Smooth muscle cell of trachea (primary cell): ENCODE measurements at places on chromosomes 2 and 18. TPM values are rescaled to one million over a fixed set of nuclear protein-coding genes. Genes with fewer than 3 reads are reported as not detected.

Gene PRKAG3
- 0.15 and 0.50 TPM in 2 replicates for total RNA-seq

Gene CHRNG
- not detected in 2 replicates for total RNA-seq

Gene TUBA4A
- total RNA-seq, result 50.2 and 55.1 TPM in 2 replicates

Gene SLC5A7
- not detected in 2 replicates for total RNA-seq

Gene SERPINE2
- 62.5 and 275 TPM in 2 replicates for total RNA-seq

Gene FAM110C
- total RNA-seq, result under 0.01 TPM in 1 of 2 replicates, not detected in the other

Gene ALPP
- under 0.01 TPM in 1 of 2 replicates, not detected in the other for total RNA-seq

Gene ZNF521
- 42.6 and 45.5 TPM in 2 replicates for total RNA-seq

Gene SUCLG1
- total RNA-seq, result 68.1 and 83.7 TPM in 2 replicates

Gene DTNA
- total RNA-seq, result 17.5 and 30.1 TPM in 2 replicates

Gene NT5C1B
- total RNA-seq, result not detected in 2 replicates

Gene RPRM
- total RNA-seq, result 0.15 TPM in 1 of 2 replicates, not detected in the other

Gene PLCD4
- total RNA-seq, result 9.1 and 11.8 TPM in 2 replicates

Gene RAB6C
- total RNA-seq, result not detected in 2 replicates

Gene HNMT
- 20.8 and 45.4 TPM in 2 replicates for total RNA-seq

Gene TET3
- total RNA-seq, result 3.1 and 4.1 TPM in 2 replicates

Gene SKOR2
- total RNA-seq, result not detected in 2 replicates

Gene AMER3
- total RNA-seq, result under 0.01 TPM in 1 of 2 replicates, not detected in the other

Gene CHST9
- not detected in 2 replicates for total RNA-seq

Gene CRIM1
- 98.5 and 259 TPM in 2 replicates for total RNA-seq

Gene DES
- total RNA-seq, result 1.6 and 6.3 TPM in 2 replicates

Gene RBKS
- 2.2 and 2.5 TPM in 2 replicates for total RNA-seq

Gene MC2R
- not detected in 2 replicates for total RNA-seq

Gene CARF
- 7.3 and 7.6 TPM in 2 replicates for total RNA-seq

Gene GKN1
- total RNA-seq, result not detected in 2 replicates

Gene DAW1
- total RNA-seq, result 0.17 and 0.29 TPM in 2 replicates

Gene TBC1D8
- 12.8 and 15.9 TPM in 2 replicates for total RNA-seq

Gene PLEK
- total RNA-seq, result under 0.01 TPM in 1 of 2 replicates, not detected in the other

Gene RAPGEF4
- total RNA-seq, result 0.66 and 1.2 TPM in 2 replicates

Gene KHK
- total RNA-seq, result 0.50 and 1.3 TPM in 2 replicates

Gene CHAC2
- 0.83 and 5.5 TPM in 2 replicates for total RNA-seq

Gene UGT1A7
- total RNA-seq, result not detected in 2 replicates

Gene EEF1B2
- 473 and 633 TPM in 2 replicates for total RNA-seq

Gene CDH2
- 6.3 and 6.8 TPM in 2 replicates for total RNA-seq

Gene SMAD4
- 93.8 and 108 TPM in 2 replicates for total RNA-seq

Gene NAT8
- not detected in 2 replicates for total RNA-seq

Gene IL18R1
- 0.44 and 0.66 TPM in 2 replicates for total RNA-seq

Gene OBSL1
- total RNA-seq, result 41.0 and 69.1 TPM in 2 replicates

Gene ATP8B1
- total RNA-seq, result 65.3 and 83.7 TPM in 2 replicates

Gene FMNL2
- 29.1 and 46.4 TPM in 2 replicates for total RNA-seq

Gene TNFAIP6
- 32.4 and 40.9 TPM in 2 replicates for total RNA-seq

Gene ARHGAP25
- total RNA-seq, result 0.66 and 1.7 TPM in 2 replicates

Gene PDCD1
- not detected in 2 replicates for total RNA-seq

Gene MYO5B
- under 0.01 TPM in 1 of 2 replicates, not detected in the other for total RNA-seq

Gene LIMS3
- 2.3 TPM in 1 of 2 replicates, not detected in the other for total RNA-seq

Gene TM4SF20
- total RNA-seq, result 0.33 TPM in 1 of 2 replicates, not detected in the other

Gene SIX3
- not detected in 2 replicates for total RNA-seq

Gene MYO7B
- under 0.01 TPM in 1 of 2 replicates, not detected in the other for total RNA-seq

Gene ITGA4
- total RNA-seq, result 81.6 and 92.3 TPM in 2 replicates

Gene FHOD3
- total RNA-seq, result 18.8 and 22.3 TPM in 2 replicates

Gene SMPD4
- 18.5 and 31.0 TPM in 2 replicates for total RNA-seq

Gene KIAA2012
- total RNA-seq, result 0.17 TPM in 1 of 2 replicates, not detected in the other
